Stimulated activated CD8-positive, alpha-beta memory T cell treated with anti-CD3 and anti-CD28 coated beads, Interleukin-4, amount 100 ng/mL, for 1 hour (primary cell): ENCODE measurements at places on chromosomes 3 and 15.

- DNase-seq: no peak
These were observed 353.9 kb upstream of the TPRG1 start for GRCh38 chr3:188817935-188818269.

GRCh38 chr3:46024131-46024530 lies 3.2 kb downstream of the XCR1 start:
- DNase-seq: no peak

GRCh38 chr3:172564499-172564898 lies 41.3 kb upstream of the TNFSF10 start:
- no peak for DNase-seq

DNA sequence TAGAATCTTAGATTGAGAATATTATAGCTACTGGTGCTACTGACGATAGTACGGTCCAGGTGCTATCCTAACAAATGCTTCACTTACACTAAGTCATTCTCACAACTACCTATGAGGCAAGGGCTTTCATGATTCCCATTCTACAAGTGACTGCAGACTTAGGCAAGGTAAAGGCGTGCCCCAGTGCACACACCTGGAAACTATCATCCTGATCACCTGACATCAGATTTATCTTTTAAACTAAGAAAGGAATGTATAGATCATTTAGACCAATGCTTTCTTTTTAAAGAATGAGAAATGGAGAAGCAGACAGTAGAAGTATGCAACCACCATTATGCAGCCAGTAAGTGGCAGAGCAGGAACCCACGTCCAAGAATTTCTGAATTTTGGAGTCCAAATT lies 59.2 kb upstream of the LRRN1 start:
- no peak for DNase-seq

GRCh38 chr15:50438251-50438650 lies 14.0 kb downstream of the USP8 start:
- no peak for DNase-seq

DNA sequence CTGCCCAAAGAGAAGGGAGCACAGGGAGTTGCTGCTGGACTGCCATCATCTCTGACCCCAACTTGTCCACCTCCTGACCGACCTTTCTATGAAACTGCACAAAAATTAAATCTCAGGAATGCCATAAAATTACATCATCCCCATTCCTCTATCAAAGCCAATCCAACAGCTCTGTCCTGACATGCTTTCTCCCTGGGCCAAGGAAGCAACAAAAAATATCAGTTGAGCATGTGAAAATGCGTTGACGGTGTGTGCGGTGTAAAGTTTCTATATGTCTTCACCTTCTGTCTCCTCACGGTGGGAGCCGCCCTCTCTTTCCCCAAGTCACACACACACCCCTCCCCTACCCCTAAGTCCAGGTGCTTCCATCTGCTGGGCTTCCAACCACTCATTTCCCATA lies 3.6 kb upstream of the ZNF774 start:
- no peak for DNase-seq

DNA sequence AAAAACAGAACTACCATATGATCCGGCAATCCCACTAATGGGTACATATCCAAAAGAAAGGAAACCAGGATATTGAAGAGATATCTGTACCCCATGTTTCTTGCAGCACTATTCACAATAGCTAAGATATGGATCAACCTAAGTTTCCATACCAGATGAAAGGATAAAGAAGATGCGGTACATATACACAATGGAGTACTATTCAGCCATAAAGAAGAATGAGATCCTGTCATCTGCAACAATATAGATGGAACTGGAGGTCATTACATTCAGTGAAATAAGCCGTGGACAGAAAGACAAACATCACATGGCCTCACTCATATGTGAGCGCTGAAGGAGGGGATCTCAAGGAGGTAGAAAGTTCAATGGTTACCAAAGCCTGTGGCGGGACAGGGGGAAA lies 3.0 kb downstream of the SLC41A3 start:
- no peak for DNase-seq

DNA sequence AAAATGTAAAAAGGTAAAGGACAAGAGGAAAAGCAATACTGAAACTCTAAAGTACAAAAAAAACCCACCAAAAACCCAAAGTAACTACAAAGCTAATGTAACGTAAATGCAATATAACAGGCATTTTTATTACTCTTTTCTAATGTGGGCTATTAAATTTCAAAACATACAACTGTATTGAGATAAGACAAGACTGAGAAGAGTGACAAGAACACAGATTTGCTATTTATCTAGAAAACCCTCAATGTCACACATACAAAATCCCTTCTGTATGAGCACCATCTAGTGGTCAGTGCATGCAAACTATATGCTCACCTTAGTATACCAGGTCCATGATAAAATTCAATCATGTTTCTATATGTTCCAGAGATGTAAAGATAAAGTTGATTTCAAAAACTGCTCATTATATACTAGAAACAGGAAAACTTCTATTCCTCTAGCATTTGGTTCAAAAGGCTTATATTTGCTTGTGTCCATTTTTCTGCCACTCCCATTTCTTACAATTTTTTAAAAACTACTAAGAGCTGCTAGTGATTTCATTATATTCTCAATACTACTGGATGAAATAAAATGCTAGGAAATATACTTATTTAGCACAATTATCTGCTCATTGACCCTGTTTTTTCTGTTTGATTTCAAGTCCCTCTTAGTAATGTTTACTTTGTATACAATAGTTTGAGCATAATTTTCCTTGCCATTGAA lies 111.4 kb downstream of the DLG1 start:
- DNase-seq: no peak

DNA sequence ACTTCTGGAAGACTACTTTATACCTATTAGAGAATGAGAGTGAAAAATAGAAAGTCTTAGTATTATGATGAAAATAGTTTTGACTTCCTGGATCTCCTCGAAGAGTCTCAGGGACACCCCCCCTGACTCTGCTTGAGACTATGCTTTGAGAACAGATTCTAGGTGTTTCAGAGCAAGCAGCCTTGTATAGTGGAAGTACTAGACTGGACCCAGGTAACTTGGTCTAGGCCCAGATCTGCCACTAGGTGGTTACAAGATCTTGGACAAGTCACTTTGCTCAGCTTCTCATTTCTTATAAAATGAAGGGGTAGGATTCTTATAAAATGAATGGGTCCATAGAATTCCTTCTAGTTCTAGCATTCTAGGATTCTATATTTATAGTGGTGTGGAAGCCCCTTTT lies 9.1 kb downstream of the ABHD5 start:
- DNase-seq: no peak

- DNase-seq: no peak
These were observed 9.2 kb upstream of the MME start for GRCh38 chr3:155070932-155071387.

- DNase-seq: no peak
These were observed 111.2 kb upstream of the RGMA start for GRCh38 chr15:93200081-93200836.

DNA sequence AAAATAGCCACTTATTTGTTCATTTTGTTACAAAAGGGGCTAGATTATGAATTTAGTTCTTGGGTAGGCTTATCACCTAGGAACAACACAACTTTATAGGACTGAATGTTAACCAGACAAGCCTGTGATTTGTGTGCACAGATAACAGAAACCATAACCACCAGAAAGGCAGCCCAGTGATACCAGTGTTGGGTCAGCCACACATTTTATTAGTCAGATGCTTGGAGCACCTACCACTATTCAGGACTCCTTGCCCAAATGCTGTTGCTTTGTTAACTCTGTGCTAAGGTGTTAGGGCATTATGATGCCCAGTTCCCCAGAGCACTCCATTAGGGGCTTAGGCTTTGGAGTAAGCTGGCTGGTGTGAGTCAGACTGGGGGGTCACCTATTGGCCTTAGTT lies 22.5 kb downstream of the PLCL2 start:
- no peak for DNase-seq

GRCh38 chr3:54857343-54857742 lies 70.5 kb downstream of the LRTM1 start:
- DNase-seq: no peak

GRCh38 chr3:24741506-24741905 lies 246.9 kb upstream of the THRB start:
- no peak for DNase-seq

DNA sequence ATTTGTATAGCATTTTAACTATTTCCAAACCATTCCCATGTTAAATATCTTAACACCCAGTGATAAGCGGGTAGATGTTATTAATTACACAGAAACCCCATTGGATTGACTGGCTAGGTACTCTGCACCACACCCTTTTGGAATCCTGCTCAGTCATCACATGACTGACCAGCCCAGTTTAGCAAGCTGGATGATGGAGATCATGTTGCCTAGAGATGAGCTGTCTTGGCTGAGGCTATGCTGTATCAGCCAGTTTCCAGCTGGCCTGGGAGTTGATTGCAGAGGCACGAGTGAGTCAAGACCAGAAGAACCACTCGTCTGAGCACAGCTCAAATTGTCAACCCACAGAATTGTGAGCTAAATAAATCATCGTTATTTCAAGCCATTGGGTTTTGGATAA lies 124.6 kb downstream of the ZNF621 start:
- DNase-seq: no peak

- no peak for DNase-seq
These were observed 19.4 kb downstream of the RBP1 start for GRCh38 chr3:139519998-139520737.
